ENCODE measurements at places on chromosomes 12 and 14.

DNA sequence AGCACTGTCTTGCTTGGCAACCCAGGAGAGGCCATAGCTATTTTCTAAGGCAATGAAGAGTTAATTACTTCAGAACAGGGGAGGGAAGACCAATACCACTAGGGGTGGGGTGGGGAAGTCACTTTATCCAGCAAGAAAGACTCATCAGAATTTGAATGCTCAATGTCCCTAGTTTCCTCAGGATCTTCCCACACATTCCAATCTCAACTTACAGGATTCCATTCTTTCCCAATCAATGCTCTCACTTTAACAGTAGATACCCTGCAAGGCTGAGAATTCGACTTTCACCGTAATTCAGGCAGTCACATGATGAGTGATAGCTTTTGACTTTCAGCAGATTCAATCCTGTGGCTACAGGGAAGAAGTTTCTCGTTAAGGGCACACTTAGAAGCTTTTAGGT lies 526.6 kb upstream of the SEL1L start:
- no peak for DNase-seq

DNA sequence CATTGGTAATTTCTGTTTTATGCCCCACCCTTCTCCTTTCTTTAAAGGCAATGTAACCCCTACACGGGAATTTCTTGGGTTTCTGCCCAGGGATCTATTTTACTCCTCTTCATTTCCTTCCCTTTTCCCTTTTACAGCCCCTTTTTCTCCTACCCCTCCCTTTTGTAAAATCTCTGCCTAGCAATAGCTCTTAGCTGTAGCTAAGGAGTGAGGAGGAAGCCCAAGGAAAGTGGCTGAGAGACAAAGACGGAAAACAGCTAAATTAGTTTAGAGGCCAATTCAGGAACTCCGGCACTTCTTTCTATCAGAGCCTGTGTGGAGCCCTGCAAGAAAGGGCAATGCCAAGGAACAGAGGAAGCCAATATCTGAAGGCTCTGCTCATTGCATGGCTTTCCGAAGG lies 40.3 kb downstream of the SOCS2 start:
- no peak for DNase-seq

GRCh38 chr14:71592361-71592760 lies 339.9 kb upstream of the RGS6 start:
- DNase-seq = no peak

- DNase-seq = no peak
These were observed 4.3 kb upstream of the RAD52 start for GRCh38 chr12:953776-954175.

DNA sequence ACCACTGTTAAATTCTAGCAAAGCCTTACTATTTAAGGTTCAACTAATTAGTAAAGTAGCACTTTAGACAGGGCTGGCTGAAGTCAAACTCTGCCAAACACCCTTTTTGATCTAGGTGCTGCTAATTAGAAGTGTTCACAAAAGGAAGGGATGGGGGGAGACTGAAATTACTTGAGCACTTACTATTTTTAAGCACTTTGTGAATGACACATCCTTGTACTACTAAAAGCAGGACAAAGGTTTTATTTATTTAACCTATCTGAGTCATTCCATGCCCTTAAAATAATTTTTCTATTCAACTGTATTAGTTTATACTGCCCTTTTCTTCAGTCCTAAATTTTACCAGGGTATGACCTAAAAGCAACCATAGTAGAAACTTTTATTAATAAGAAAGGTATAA lies 20.1 kb downstream of the MBIP start:
- DNase-seq = no peak
